Fibroblast of villous mesenchyme (primary cell): ENCODE measurements at places on chromosomes 2 and 18. TPM values are rescaled to one million over a fixed set of nuclear protein-coding genes. Genes with fewer than 3 reads are reported as not detected.
A peak's percentile ranks its signal among the peaks of the same experiment; 100 is the strongest.

DNA sequence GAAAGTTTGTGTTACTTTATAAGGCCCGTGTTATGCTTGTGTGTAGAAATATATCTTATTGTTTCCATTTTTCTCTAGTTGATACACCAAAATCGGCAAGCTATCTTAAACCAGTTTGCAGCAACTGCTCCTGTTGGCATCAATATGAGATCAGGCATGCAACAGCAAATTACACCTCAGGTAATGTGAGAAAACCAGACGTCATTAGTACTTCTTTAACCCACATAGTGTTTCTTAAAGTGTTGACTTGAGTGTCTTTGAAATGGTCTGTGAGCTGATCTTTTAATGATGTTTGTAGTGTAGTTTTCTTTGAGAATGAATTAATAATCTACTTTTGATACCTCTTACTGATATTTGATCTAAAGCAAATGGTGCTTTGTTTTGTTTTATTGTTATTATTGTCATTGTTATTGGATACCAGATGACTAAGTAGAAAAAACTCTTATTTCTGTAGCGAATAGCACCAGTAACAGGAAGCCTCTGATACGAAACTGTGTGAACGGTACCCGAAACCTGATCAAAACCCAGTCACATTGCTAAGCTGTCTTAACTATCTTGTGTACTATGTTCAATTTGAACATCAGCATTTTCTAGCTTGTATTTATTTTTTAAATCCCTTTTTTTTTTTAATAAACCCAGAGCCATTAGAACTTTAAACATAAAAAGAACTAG lies 53.7 kb downstream of the PTRHD1 start:
- DNase-seq: no peak

DNA sequence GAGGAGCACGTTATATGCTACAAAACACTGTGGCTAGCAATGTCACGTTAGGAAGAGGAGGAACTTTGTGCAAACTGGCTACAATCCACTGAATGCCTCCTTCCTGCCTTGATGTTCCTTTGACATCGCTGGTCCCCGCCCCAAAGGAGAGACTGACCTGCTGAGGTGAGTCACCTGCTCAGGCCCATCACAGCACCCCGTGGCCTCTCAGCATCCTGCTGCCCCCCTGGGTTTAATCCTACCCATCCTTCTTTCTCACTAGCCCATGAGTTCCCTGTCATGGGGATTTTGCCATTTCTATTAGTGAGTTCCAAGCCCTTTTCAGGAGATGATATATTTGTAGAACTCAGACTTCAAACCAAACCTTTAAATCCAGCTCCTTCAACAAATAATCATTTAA lies 16.2 kb downstream of the DLGAP1 start:
- no peak for DNase-seq

Gene MARCHF4
- 5.2 and 10.8 TPM in 2 replicates for total RNA-seq

DNA sequence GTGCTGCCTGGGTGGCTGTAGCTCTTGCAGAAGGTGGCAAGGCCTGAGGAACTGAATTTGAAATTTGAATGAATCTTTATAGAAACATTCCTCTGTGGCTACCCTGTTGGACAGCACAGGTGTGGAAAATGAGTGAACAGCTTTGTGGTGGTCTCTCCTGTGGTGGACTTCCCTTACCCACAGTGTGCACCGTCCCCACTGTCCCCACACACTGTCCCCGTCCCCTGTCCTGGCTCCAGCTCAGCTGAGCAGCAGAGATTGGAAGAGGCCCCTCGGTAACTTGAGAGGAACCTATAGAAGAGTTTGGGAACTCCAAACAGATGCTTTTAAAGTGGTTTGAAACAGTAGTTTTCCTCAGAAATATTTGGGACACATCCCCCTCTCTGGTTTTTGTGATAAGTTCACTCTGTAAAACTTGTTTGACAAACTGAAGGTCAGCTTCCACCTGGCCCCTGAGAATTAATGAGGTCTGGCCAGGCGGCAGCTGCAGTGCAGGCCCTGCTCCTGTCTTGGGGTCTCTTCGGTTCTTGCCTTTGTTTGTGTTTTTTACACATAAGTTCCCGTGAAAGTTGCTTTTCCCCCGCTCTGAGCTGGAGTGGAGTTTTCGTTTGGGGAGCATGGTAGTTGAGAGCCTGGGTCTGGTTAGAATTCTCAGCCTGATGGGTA lies 63.2 kb downstream of the ASAP2 start:
- no peak for DNase-seq

DNA sequence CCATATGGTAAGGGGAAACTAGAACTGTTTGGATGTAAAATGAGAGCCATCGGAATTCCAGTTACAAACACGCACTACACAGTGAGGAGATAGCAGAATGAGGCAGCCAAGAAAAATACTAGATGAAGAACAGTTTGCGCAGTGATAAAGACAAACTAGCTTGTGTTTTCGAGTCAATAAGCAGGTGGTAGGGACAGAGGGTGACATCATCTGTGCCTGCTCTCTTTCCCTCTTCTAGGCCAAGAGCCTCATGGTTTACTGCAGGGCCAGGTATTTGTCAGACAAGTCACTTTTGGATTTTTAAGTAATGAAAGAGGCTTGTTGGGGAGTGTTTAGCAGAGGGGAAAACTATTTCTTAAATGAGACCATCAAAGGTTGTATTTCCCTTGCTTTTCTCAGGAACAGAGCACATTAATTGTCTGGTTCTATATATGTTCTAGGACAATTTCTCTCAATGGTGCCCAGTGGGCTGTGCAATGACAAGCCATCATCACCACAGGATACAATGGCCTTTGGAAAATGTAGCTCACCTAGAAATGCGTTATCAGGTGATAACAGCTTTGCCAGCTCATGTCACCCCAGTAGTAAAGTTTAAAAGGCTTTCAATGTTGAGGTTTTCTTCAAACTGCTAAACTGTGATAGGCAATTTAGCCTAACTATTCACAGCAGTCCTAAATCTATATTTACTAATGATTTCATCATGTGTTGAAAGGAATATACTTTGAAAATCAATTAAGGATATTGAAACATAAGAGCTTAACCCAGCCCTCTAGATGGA lies 1210.3 kb upstream of the ZEB2 start:
- DNase-seq: no peak

GRCh38 chr18:2089396-2089795 lies 481.9 kb downstream of the METTL4 start:
- no peak for DNase-seq

- peak; percentile 34 for DNase-seq
Observed at GRCh38 chr2:64036034-64036705, 16.9 kb upstream of the VPS54 start.

Gene SKOR2
- not detected in 2 replicates for total RNA-seq

GRCh38 chr2:173553593-173553992 lies 198.9 kb downstream of the CDCA7 start:
- DNase-seq: peak; percentile 34

DNA sequence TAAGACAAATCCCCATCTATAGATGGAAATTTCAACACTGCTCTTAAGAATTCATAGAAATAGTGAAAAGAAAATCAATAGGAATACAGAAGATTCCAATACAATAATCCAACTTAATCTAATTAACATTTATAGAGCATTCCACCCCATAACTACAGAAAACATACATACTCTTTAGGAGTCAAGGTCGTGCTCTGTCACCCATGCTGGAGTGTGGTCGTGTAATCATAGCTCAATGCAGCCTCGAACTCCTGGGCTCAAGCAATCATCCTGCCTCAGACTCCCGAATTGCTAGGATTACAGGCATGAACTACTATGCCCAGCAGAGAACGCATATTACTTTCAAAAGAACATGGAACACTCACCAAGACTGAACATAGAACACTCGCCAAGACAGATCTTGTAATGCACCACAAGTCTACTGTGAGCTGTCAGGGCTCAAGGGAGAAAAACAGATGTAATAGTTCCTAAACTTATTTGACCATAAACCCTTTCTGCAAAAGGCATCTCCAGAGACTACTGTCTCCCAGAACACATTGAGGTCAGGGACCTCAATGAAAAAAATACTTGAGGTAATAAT lies 14.1 kb downstream of the MEMO1 start:
- DNase-seq: no peak

Gene MC4R
- total RNA-seq: not detected in 2 replicates

DNA sequence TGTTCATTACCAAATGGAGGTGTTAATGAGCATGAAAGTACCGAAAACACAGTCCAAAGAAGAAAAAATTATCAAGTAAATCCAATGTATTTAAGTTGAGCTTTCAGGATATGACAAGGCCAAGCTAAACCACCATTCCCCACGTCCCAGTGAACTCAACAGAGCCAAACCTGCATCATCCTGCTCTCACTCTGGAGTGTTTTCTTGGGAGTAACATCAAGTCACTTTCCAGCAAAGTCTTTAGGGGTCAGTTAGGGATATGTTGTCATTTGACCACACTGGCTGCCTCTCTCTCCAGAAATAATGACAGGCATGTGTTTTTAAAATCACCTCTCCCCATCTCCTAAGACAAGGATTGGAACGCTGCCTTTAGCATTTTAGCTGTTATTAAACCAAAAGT lies 140.5 kb downstream of the SRBD1 start:
- no peak for DNase-seq

DNA sequence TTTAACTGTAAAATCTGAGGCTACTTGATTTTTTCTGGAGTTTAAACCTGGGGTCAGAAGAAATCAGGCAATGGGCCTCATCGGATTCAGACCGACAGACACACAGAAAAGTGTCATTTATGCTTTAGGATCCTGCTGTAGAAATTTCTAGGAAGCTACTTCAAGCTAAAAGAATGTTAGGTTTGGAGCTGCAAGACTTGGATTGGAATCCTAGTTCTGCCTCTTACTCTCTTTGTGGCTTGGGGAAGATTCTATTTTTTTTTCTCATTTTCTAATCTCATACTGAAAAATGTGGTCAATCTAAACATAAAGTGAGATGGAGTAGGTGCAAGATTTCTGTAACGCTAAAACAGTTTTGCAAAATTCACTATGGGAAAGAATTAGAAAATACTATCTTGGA lies 48.8 kb upstream of the KCNE4 start:
- DNase-seq: no peak

DNA sequence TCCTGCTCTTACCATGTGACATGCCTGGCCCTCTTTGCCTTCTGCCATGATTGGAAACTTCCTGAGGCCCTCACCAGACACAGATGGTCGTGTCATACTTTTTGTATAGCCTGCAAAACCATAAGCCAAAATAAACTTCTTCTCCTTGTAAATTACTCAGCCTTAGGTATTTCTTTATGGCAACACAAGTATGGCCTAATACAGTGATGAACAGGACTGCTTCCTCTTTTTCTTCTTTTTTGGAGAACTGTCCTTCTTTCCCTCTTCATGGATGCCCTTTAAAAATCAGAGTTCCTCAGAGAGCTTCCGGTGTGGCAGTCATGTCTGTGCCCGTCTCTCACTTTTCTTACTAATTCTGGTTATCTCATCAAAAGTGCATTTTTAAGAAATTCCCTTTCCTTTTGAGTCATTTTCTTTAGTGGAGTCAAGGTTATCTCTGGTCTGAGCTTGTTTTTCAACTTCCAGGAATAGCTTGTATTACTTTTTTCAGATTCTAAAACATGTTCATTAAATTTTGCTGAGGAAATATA lies 9.2 kb upstream of the IL1A start:
- peak; percentile 35 for DNase-seq

DNA sequence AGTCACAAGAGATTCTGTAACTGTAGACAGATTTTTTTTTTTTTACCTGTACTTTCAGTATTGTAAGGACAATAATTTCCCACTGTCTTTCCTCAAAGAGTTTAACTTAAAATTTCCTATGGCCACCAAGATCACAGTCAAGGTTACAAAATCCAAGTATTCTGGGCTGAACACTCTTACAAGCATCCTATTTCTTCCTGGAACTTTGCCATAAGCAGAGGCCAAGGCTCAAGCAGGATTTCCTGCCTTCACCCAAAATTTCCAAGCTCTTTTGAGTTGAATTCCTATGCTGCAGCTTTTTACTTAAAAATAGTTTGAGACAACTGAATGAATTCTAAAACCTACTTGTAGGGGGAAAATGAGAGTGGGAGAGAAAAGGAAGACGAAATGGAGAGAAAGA lies 299.4 kb downstream of the ZNF516 start:
- DNase-seq: peak; percentile 1

- no peak for DNase-seq
Observed at GRCh38 chr2:222353993-222354392, 55.2 kb upstream of the PAX3 start.

Gene CYP27A1
- 4.7 and 16.1 TPM in 2 replicates for total RNA-seq

Gene CCDC85A
- total RNA-seq: 2.3 and 5.2 TPM in 2 replicates

DNA sequence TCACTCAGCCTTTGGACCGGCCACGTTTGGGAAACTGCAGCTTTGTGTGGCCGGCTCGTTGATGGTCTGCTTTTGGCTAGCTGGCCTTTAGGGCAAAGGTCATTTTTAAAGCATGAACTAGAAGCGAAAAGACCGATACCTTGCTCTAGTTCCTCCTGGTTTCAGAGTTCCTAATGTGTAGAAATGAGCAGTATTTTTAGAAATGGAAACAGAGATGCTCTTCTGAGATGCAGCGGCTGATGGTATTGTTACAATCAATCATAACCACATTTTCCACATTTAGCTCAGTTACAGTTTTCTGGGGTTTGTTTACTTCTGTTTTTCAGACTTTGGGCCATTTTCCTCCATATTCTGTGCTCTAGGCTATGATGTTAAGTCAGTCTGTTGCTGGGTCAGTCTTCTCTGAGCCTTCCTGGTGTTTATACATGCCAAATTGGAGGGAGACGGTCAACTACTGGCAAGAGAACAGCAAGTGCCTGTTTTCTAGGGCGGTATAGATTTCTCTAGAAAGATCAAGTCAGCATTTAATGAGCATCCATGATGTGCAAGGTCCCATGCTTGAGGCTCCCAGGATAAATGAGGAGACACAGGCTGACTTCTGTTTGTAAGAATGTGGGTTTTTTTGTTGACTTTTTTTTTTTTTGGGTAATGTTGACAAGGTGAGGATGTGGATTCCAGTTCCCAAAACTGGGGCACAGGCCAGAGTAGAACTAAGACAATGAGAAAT lies 28.0 kb downstream of the RNF144A start:
- no peak for DNase-seq

Gene SAG
- not detected in 2 replicates for total RNA-seq

Gene TP53I3
- total RNA-seq: 66.9 and 79.9 TPM in 2 replicates
